ENCODE measurements at places on chromosomes 1 and 21. TPM values are rescaled to one million over a fixed set of nuclear protein-coding genes. Genes with fewer than 3 reads are reported as not detected.
A peak's percentile ranks its signal among the peaks of the same experiment; 100 is the strongest.

The IFI44L gene
- 60.2 TPM for total RNA-seq

The ZMYND12 gene
- not detected for total RNA-seq

The CD5L gene
- not detected for total RNA-seq

DNA sequence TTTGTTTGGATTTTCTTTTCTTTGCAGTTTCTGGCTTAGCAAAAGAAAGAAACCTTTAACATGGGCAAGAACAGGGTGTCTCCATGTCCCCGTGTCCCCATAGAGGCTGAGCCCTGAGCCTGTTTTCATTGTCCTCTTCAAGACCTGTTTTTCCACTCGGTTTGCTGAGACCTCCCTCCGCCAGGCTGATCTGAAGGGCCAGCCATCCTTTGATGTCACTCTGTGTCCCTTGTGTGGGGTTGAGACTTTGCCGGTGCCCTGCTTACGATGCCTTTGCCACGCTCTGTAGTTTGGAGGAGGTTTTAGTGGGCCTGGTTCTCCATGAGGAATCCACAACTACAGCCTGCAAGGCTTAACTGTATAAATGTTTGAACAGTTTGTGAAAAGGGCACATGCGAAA, 23.8 kb downstream of the IFNGR2 start:
- H3K4me1 ChIP-seq, result no peaks in the 10 kb centered on the region
- H3K27me3 ChIP-seq, result no peaks in the 10 kb centered on the region
- no peak for DNase-seq
- H3K27ac ChIP-seq, result no peak overlapping the region

- H3K4me3 ChIP-seq, result peak within 1 kb of the TSS; percentile 64
- no peaks in the 10 kb centered on the region for H3K27me3 ChIP-seq
- no peaks in the 10 kb centered on the region for H3K4me1 ChIP-seq
- peak within 1 kb of the TSS; percentile 83 for H3K27ac ChIP-seq
Measured at GRCh38 chr1:232805269-232806185, at the start of gene MAP10. Gene MAP10, plus strand, starts transcription at chr1:232805416. Its CDS starts 34 bp downstream, at chr1:232805450.

GRCh38 chr1:107810291-107810951, 154.6 kb downstream of the VAV3 start:
- H3K4me1 ChIP-seq, result no peaks in the 10 kb centered on the region
- H3K36me3 ChIP-seq, result no peaks in the 10 kb centered on the region
- no peak overlapping the region for H3K4me3 ChIP-seq
- no peak overlapping the region for H3K27ac ChIP-seq

GRCh38 chr1:150971583-150972416, 2.8 kb downstream of the CERS2 start:
- H3K27me3 ChIP-seq, result no peaks in the 10 kb centered on the region
- no peak overlapping the region for H3K4me3 ChIP-seq
- DNase-seq, result no peak
- H3K27ac ChIP-seq, result peak overlapping the region; percentile 97

Measured in uterus (tissue), 4 donors.